CD4-positive, alpha-beta T cell treated with Interferon gamma for 1 hour (primary cell): ENCODE measurements at places on chromosomes 12 and 14.

- no peak for DNase-seq
These were observed 48.1 kb downstream of the KLRG1 start for GRCh38 chr12:9037431-9037830.

DNA sequence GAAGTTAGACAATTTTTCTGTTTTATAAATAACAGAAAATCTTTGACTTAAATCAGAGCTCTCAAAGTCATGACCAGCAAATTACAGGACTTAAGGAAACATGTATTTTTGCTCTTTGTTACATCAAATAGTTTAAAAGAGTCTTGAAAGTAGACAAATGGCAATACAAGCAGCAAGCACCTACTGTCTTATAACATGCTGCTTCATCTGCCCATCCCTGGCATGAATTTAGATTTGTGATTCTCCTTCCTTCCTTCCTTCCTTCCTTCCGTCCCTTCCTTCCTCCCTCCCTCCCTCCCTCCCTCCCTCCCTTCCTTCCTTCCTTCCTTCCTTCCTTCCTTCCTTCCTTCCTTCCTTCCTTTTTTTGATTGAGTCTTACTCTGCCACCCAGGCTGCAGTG is 715.6 kb upstream of the FLRT2 start:
- no peak for DNase-seq

- DNase-seq = peak; percentile 37
These were observed 790 bp downstream of the GTF2A1 start for GRCh38 chr14:81219759-81220579.

DNA sequence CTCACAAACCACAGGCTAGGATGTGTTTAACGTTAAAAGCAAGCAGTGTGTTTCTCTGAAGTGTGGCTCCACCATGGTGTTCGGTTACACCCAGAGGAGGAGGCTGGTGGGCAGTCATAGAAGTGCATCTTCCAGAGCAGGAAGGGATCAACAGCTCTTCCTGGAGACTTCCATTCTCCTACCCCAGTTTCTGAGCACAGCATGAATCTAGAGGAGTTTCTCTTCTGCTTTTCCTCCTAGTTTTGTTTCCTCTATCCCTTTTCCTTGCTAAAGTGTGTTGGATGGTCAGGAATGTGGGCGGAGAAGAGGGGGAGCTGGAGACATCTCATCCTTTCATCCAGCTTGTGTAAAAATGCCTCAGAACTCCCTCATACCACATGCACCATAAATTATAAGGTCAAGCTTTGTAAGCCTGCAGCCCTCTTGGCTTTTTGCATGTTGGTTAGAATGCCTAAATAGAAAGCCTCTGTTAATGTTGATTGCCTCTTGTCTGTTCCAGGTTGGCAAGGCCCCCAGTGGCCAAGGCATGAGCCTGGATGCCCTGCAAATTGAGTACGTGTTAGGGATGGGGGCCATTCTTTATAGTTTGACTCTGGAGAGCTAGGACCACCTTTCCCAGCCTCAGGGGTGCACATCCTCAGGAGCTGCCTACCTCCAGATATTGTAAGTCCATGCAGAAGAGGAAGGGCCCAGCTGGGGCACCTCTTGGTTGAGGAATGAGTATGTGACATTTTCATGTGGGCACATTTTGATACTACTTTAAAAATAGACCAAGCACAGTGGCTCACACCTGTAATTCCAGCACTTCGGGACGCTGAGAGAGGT is 4.0 kb upstream of the CKAP4 start:
- DNase-seq = no peak

DNA sequence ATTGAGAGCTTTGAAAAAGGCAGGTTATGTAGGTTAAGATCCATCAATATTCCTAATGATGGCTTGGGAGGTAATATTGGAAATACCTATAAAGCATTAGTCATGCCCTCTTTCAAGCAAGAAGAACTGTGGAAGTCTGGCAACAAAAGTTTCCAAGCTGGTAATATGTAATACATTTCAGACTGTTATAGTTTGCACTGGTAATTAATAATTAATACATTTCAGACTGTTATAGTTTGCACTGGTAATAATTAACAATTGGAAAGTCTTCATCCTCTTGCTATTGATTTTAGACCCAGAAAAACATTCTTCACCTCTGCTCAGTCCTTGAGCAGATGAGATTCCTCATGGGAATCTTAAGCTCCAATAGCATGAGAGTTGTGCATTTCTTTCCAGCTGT is 29.0 kb upstream of the WDR89 start:
- no peak for DNase-seq

DNA sequence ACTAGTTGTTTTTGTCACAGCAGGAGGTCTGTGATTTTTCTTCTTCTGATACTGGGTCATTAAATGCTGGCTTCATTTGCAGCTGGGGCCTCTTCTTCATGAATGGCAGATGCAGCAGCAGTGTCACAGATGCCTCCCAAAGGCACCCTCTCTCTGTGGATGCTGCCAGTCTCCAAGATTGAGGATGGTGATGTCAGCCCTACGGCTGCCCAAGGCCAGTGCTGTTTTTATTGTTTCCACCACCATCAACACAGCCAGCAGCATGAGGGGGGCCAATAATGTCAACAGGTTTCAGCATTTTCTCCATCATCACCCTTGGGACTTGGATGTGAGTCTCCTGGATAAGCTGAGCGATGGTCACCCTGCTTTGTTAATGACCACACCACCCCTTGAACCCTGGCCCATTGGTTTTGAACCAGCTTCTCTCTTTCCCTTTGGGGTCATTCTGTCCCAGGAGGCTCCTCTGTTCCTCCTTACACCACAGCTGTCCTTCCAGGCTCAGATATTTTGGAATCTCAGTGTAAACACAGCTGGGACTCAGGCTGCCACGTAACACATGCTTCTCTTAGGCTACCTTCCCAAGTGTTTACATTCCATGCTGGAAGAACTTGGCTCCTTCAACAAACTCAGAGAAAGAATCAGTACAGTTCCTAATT is 151.7 kb upstream of the DDHD1 start:
- DNase-seq = no peak

DNA sequence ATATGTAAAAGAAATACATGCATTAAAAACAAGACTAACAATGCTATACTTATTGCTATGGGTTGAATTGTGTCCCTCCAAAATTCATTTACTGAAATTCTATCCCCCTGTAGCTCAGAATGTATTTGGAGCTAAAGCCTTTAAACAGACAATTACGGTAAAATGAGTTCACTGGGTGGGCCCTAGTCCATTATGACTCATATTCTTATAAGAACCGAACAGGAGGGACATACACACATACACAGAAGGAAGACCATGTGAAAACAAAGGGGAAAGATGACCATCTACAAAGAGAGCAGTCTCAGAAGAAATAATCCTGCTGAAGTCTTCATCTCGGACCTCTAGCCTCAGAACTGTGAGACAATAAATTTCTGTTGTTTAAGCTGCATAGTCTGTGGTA is 77.1 kb upstream of the ANKS1B start:
- DNase-seq = no peak

- DNase-seq = no peak
These were observed 36.3 kb upstream of the ALDH2 start for GRCh38 chr12:111730420-111730819.

DNA sequence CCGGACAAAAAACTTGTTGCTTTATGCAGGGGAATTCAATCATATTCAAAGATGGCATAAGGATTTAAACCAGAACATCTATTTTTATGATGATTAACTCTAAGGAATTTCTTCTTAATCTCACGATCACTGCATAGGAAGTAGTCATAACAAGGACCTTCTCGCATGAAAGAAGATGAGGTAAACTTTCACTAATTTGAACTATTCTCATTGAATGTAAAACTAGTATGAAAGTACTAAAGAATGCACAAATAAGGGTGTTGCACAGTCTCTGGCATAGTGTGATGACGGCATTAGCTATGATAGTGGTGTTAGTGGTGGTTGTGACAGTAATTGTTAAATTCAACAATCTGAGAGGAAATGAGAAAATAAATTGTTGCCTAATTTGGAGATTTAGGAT is 280.0 kb downstream of the SLC6A15 start:
- DNase-seq = no peak

DNA sequence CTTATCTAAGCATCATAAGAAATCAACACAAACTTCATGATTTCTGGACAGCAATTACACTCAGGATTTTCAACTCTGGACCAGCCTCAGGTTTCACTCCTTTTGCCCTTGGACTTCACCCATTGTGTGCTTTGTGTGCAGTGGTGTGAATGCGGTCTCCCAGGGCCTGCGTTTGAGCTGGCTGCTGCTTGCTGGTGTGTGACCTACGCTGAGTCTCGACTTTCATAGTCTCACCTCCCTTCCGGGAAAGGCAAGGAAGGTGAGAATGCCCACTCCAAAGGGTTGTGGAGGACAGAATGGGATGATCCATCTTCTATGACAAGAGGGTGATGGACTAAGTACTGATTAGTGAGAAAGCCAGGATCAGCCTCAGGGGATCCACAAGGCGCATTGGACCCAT is 228.8 kb downstream of the C12orf75 start:
- DNase-seq = no peak

GRCh38 chr12:19382563-19382962 is 56.7 kb upstream of the AEBP2 start:
- no peak for DNase-seq

DNA sequence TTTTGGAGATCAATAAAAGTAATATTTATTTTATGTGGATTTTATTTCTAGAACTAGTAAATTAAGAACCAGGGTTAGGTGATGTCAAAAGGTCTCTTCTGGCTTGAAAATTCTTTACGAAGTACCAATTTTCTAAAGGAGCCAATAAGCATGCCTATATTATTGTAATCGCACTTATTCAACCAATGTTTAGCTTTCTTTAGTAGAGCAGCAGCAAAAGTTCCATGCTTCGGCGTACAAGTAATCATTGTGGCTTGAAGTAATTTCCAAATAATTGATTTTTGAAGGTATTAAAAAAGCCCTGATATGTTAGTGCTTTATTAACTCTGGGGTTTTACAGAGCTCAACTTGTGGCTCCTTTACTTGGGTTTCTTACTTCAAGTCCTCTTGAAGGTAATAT is 3.4 kb downstream of the RMST start:
- no peak for DNase-seq

DNA sequence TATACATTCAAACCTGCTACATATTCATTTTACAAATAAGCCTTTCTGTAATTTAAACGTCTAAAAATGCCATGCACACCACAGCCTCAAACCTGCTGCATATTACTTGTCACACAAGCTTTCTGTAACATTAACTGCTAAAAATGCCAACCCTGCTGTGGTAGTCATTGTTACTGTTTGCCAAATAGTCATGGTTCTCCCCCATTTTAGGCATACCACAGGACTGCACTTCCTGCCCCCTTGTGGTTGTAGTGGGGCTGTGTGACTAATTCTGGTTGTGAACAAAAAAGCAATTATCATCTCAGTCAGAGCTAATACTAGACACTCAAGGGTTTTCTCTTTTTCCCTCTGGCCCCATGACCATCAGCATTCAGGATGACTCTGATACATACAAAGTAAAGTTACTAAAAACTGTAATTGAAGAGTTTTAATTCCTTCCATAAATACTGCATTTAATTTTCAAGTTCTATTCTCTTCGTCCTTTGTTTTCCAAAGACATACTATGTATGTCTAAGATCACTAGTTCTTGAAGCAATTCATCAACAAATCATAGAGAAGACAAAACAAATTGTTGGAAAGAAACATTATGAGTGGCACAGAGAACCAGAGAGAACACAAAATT is 5.7 kb upstream of the SLC35F4 start:
- no peak for DNase-seq

GRCh38 chr14:68636597-68636996 is 156.3 kb downstream of the ZFP36L1 start:
- DNase-seq = no peak

DNA sequence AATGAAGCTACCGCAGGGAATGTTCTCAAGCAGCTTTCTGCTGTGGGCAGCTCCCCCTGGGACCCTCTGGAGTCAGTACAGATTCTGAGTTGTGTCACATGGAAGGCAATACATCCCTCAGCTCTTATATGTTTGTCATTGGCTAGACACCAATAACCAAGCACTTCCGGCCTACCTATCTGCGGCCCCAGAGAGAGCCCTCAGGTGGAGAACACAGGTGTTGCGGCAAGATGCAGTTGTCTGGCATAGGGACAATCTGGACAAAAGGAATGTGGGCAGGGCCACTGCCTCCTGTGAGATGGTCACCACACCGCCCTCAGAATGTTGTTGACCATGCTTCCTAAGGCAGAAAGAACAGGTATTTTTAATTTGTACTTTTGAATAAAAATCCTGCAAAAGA is 118.7 kb downstream of the BRMS1L start:
- DNase-seq = no peak

DNA sequence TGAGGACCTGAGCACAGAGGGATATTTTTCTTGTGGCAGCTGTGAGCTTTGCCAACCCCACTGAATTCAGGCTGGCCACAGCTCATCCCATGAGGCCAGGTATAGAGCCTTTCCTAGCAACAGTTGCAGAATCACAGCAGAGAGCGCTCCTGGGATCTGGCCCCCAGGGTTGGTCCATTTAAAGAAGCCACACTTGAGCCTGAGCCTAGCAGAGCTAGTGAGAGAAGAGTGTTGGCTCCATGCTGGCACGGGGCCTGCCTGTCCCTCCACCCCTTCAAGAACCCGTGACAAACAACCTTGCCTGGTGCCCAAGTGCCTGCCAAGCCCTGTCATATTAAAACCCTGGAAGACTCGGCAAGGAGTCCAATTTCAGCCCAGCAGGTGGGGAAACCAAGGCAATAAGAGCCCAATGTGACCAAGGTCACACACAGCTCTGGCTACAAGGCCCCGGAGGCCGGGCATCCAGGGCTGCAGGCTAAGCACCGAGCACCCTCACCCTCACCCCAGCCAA is 91.6 kb downstream of the LRRC74A start:
- DNase-seq = no peak

GRCh38 chr12:66061557-66062289 is 68.8 kb downstream of the LLPH start:
- no peak for DNase-seq

DNA sequence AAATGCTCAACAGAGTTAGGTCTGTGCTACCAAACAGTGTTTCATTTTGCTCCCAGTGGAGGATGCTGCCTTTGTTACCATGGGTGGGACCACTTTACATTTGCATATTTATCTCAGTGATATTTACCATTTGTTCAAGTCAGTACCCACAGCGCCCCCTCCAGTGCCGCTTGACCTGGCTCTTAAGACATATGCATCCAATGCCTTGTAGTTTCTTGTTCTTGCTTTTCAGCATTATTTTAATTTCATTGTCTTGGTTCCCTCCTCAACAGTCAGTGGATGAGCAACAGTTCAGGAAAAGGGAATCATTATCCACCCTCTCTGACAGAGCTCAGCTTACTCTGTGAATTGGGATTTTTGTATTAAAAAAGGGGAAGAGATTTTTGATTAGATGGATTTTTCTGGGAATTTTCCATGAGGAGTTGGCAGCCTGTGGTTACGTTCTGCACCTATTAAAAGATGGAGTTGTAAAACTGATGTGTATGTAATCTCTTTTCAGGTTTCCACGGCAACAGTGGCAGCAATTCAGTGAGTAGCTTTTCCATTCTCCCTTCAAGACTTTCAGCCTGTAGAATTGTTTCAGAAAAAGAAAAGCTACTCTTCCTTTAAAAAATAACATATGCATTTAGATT is 240.5 kb upstream of the DAAM1 start:
- no peak for DNase-seq

- DNase-seq = no peak
These were observed 235.8 kb downstream of the SSPN start for GRCh38 chr12:26431211-26431610.
